NCI-H1436 (cell line): ENCODE measurements at places on chromosomes 3 and 15.

- DNase-seq, result no peak
Measured at GRCh38 chr3:197522183-197522715, 33.5 kb downstream of the BDH1 start.

DNA sequence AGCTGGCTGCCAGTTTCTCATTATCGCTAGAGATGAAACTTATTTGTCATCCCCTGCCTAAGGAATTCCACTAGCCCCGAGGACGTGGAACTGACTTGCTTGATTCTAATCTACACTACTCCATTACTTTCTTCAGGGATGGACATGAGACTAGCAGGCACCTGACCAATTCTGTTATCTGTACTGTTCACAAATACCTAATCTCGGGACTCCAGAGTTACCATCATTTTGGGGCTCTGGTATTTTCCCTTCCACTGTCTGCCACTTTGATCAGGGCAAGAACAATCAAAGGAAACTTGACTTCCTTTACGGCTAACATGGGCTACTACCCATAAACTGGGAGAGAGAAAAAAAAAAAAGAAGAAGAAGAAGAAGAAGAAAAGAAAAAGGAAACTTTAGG lies 27.8 kb downstream of the BMF start:
- DNase-seq, result no peak

- no peak for DNase-seq
Measured at GRCh38 chr3:161163297-161163696, 57.8 kb upstream of the NMD3 start.

DNA sequence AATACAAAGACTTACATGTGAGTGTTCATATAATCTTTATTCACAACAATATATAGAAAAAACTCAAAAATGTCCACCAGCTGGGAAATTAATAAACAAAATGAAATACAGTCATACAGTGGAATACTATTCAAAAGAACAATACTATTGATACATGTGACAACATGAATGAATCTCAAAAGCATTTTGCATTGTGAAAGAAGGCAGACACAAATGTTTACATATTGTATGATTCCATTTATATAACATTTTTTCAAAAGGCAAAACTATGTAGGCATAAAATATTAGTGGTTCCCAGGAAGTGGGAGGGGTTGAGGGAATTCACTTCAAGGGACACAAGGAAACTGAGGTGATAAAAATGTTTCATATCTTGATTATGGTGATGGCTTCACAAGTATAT lies 303.2 kb downstream of the CTNNB1 start:
- DNase-seq, result no peak

- no peak for DNase-seq
Measured at GRCh38 chr3:106130384-106131198, 261.8 kb upstream of the CBLB start.

GRCh38 chr15:74383286-74383685 lies 15.8 kb upstream of the CYP11A1 start:
- no peak for DNase-seq

GRCh38 chr15:100762913-100763834 lies 116.5 kb upstream of the ALDH1A3 start:
- DNase-seq, result no peak

DNA sequence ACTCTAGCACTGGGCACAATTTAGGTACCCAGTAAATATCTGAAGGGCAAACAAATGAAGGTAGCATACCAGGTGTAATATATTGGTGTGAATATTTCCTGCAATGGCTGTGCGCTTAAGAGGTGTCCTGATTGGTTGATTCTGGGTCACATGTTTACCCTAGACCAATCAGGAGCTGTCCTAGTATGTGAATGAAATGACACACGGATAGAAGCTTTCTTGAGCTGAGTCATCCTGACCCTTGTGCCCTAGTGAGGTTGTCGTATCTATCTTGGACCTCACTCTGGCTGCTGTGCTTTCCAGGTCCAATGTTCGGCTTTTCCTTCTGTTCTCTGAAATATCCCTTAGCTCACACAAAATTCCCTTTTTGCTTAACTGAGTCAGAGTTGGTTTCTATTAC lies 58.1 kb upstream of the FOXP1 start:
- no peak for DNase-seq

DNA sequence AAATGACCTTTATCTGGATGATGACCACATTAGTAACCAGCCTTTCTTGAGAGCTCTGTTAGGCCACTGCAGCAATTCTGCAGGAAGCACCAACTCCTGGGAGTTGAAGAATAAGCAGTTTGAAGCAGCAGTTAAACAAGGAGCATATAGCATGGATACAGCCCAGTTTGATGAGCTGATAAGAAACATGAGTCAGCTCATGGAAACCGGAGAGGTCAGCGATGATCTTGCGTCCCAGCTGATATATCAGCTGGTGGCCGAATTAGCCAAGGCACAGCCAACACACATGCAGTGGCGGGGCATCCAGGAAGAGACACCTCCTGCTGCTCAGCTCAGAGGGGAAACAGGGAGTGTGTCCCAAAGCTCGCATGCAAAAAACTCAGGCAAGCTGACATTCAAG lies 252.8 kb upstream of the GOLGA6L4 start:
- DNase-seq, result no peak

DNA sequence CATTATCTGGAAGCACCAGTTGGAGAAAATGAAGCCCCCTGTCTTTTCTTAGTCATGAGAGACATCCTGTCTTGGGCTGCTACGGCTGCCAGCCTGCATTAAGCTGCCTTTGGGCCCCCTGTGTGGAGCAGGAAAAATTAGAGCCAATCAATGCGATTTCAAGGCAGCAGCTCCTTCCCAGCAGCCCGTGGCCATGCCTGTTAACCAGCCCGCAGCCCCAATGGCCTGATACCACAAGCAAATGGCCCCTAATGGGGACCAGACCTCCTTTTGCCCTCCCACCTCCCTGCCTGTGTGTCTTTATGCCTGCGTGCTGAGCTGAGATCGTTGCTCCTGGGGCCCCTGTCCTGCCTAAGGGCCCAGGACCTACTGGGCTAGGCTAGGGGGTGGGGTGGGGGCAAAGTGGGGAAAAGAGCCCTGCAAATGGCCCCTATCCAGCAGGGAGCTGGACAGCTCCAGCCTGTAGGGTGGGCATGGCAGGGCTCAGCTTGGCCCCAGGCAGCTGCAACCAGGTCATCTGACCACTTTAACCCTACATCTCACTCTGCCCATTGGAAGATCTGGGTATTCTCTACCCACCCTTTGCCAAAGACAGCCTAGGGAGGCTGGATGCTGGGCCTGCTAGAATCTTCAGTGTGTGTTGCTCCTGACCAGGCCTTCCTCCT lies 53.8 kb upstream of the MRPS22 start:
- DNase-seq, result no peak

DNA sequence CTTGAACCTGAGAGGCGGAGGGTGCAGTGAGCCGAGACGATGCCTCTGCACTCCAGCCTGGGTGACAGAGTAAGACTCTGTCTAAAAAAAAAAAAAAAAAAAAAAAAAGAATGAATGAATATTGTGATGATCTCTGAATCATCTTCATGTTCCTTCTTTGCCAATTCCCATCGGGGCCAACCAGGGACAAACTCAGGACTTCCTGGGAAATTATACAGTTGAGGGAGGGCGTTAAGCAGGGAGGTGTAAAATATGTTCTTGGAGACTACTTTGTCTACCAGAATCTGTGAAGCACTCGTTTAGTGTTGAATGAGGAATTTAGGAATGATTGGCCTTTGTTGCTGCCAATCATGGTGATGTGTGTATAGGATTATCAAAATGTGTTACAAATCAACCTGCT lies 210.6 kb downstream of the PTPRG start:
- no peak for DNase-seq

DNA sequence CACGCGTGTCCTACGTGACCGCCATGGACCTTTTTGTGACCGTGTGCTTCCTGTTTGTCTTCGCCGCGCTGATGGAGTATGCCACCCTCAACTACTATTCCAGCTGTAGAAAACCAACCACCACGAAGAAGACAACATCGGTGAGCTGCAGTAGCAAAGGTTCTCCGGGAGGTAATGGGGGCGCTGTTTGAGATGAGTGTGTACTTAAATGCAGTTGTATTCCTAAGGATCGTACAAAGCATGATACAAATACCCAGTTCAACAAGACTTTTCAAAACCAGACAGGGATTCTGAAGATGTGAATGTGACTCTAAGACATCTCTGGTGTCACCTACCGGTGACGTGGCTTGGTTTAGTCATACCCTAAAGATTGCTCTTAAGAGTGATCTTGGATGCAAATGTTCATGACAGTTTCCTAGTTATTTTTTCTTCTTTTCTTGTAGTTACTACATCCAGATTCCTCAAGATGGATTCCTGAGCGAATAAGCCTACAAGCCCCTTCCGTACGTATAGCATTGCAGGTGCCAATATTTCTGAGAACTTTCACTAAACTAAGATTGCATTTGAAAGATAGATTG lies 556.6 kb downstream of the GABRG3 start:
- DNase-seq, result no peak

DNA sequence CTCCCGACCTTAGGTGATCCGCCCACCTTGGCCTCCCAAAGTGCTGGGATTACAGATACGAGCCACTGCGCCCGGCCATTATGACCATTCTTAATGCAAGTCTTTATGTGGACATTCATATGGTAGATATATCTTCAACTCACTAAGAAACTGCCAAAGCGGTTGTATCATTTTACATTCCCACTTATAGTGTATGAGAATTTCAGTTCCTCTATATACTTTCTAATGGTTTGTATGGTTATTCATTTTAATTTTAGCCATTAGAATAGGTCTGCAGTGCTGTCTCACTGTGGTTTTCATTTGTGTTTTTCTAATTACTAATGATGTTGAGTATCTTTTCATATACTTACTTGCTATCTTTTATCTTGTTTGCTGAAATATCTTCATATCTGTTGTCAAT lies 32.5 kb downstream of the TCF12 start:
- DNase-seq, result no peak

- DNase-seq, result no peak
Measured at GRCh38 chr3:148102156-148102555, 595.5 kb upstream of the AGTR1 start.

DNA sequence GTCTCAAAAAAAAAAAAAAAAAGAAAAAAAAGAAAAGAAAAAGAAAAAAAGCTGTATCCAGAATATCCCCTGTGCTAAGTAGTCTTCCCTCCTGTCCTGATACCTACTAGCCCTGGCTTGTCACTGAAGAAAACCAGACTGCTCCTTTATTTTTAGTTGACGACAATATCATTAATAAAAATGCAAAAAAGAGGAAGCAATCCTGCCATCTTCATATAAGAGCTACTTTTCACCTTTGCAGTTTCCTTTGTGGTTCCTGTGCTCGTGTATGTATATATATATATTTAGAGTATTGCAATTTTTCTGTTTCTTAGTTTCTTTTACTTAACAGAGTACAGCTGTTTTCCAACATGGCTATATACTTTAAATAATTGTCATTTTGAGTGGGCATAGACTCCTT lies 13.6 kb downstream of the C3orf20 start:
- DNase-seq, result no peak

GRCh38 chr15:28984421-28985315 lies 98.9 kb downstream of the APBA2 start:
- DNase-seq, result no peak

DNA sequence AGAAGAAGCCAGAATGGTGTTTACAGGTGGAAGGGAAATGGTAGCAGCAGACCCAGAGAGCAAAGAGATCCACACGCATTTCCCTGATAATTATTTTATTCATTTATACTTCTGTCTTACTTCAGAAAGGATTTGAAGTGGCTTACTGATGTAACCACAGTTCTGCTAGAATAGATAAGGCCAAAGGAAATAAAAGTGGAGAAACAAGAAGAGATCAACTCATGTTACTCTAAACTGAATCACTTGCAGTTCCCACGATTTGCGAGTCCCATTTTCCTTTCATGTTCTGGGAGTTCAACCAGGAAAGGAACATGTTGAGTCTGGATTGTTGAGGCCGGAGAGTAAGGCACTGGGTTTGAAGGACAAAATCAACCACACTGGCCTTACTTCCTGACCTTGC lies 151.8 kb downstream of the MYRIP start:
- no peak for DNase-seq

GRCh38 chr15:78264304-78265136 lies at the start of gene DNAJA4:
DNAJA4 (plus strand) TSS chr15:78264562; CDS start chr15:78264764, 202 bp downstream.
- peak; percentile 33 for DNase-seq

- no peak for DNase-seq
Measured at GRCh38 chr3:69145688-69146087, 23.3 kb upstream of the LMOD3 start.

GRCh38 chr15:66040211-66040892 lies 171.1 kb downstream of the RAB11A start:
- no peak for DNase-seq

- DNase-seq, result no peak
Measured at GRCh38 chr3:143812481-143812880, 35.8 kb downstream of the SLC9A9 start.

DNA sequence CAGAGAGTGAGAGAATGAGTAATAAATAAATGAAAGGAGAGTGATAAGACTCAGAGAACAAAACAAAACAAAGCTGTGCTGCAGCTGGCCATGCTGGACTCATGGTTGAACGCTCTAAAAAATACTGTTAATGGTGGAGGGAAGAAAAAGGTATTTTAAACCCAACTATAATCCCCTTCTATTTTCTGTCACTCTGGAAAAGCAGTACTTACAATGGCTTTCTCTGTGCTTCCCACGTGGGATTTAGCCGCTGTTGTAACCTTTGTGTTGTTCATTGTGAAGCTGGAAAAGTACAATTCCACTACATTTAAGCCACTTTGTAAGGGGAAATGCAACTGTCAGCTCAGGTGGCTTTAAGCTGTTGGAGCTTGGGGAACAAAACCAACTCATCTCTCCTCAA lies 917.7 kb downstream of the IGSF11 start:
- DNase-seq, result no peak

DNA sequence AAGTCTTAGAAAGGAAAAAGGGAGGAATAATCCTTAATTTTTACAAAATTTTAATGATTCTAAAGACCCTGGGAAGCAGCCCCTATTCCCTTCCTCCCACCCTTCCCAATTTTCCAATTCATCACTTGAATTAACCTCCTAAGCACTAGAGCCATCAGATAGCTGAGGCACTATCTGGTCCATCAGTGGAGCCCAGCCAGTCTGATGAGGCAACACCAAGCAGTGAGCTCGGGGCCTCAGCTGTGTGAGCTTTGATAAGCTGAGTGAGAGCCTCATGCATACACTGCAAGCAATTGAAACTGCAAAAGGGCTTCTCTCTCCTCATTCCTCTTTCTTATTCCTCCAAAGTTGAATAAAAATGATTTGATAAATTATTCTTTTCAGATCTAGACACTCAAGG lies 31.9 kb downstream of the TUSC7 start:
- DNase-seq, result no peak

- DNase-seq, result no peak
Measured at GRCh38 chr15:79779746-79780145, 117.1 kb downstream of the MTHFS start.

- no peak for DNase-seq
Measured at GRCh38 chr3:175386630-175387029, 527.5 kb downstream of the NAALADL2 start.
